ENCODE measurements at places on chromosomes 16 and 17.

DNA sequence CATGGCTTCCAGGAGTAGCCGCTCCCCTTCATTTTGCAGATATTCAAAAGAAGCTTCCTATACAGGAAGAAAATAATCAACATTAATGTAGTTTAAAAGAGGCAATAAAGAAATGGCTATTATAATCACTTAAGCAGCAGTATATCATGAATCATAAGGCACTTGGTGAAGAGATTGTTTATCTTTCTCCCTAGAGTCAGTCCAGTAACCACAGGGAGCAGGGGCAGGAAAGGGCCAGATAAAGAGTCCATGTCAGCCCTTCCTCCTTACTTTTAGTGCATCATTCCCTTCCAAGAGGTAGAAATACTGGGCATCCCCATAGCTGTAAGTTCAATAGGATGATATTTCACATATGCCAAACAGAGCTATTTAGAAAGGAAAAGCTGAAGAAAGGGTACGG, 184.6 kb upstream of the C17orf78 start:
- DNase-seq, result no peak

- no peak for DNase-seq
Measured at GRCh38 chr17:8277317-8277716, 11.2 kb upstream of the RANGRF start.

- no peak for DNase-seq
Measured at GRCh38 chr16:72821185-72821950, 226.6 kb downstream of the ZFHX3 start.

DNA sequence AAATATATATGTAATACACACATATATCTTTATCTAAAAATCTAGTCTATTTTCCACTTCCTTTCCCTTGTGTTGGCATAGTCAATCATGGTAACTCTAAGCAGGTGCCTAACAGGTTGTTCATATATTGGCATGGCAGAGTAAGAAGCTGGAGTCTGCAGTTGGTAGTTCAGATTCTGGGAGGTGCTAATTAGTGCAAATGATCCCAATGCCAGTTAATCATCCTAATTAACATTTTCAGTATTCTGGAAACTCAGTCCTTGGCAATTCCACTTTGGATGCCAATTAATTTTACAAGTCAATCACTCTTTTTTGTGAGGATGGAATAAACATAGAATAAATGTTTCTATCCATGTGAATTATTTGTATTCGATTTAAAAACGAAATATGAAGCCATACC, 863.7 kb upstream of the SOX9 start:
- DNase-seq, result no peak

DNA sequence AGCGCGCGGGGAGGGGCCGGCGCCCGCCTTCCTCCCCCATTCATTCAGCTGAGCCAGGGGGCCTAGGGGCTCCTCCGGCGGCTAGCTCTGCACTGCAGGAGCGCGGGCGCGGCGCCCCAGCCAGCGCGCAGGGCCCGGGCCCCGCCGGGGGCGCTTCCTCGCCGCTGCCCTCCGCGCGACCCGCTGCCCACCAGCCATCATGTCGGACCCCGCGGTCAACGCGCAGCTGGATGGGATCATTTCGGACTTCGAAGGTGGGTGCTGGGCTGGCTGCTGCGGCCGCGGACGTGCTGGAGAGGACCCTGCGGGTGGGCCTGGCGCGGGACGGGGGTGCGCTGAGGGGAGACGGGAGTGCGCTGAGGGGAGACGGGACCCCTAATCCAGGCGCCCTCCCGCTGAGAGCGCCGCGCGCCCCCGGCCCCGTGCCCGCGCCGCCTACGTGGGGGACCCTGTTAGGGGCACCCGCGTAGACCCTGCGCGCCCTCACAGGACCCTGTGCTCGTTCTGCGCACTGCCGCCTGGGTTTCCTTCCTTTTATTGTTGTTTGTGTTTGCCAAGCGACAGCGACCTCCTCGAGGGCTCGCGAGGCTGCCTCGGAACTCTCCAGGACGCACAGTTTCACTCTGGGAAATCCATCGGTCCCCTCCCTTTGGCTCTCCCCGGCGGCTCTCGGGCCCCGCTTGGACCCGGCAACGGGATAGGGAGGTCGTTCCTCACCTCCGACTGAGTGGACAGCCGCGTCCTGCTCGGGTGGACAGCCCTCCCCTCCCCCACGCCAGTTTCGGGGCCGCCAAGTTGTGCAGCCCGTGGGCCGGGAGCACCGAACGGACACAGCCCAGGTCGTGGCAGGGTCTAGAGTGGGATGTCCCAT, 232.8 kb downstream of the SEC14L1 start:
- DNase-seq, result peak; percentile 85

- no peak for DNase-seq
Measured at GRCh38 chr17:29235904-29236303, 10.8 kb upstream of the CRYBA1 start.

DNA sequence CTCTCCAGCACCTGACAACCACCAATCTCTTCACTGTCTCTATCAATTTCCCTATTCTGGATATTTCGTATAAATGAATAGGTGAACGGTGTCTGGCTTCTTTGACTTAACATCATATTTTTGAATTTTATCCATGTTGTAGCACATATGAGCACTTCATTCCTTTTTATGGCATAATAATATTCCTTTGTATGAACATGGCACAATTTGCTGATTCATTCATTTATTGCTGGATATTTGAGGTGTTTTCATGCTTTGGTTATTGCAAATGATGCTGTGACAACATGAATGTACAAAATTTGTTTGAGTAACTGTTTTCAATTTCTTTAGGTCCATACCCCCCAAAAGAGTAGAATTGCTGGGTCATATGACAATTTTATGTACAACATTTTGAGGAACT, 12.0 kb downstream of the CCDC182 start:
- no peak for DNase-seq

DNA sequence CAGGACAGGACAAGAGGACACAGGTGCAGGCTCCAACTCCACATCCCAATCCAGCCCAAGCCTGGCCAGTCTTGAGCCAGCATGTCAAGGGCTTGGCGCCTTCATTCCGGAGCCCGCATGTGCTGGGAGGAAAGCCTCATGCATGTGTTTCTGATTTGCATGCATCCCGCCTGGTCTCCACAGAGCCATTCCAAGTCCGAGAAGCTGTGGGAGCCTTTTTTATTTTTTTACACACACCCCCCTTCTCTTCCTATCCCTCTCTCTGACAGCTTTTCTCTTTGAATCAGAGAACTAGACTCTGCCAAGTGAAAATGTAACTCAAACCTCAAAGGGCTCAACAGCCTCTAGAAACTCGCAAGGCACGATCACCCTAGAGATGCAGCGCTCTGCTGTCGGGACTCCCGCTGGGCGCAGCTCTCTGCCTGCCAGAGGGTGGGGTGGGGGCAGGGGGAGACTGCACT, 45.1 kb downstream of the NOG start:
- DNase-seq, result peak; percentile 58

- DNase-seq, result no peak
Measured at GRCh38 chr16:10849736-10850477, 27.1 kb upstream of the CIITA start.

DNA sequence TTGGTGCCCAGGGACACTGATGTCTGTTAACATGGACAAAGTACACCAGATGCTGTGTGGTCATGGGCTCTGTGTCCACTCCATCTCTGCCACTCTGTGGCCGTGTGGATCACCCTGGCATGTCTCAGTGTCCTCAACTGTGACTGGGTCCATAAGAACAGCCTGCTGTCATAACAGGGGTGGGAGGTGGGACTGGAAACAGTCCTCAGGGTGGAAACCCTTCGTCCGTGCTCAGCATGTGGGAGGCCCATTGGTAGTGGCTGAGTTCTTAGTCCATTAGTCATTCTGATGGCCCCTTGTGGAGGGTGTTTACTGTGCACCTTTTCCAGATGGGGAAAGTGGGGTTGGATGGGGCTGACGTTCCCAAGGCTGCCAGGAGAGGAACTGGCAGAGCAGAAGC, 12.8 kb downstream of the FLYWCH2 start:
- no peak for DNase-seq

GRCh38 chr17:36722121-36722902, 120.9 kb downstream of the MRM1 start:
- peak; percentile 83 for DNase-seq

GRCh38 chr16:1439058-1439698, 5.2 kb downstream of the CCDC154 start:
- DNase-seq, result no peak

GRCh38 chr17:1154704-1155103, 25.1 kb downstream of the ABR start:
- no peak for DNase-seq

DNA sequence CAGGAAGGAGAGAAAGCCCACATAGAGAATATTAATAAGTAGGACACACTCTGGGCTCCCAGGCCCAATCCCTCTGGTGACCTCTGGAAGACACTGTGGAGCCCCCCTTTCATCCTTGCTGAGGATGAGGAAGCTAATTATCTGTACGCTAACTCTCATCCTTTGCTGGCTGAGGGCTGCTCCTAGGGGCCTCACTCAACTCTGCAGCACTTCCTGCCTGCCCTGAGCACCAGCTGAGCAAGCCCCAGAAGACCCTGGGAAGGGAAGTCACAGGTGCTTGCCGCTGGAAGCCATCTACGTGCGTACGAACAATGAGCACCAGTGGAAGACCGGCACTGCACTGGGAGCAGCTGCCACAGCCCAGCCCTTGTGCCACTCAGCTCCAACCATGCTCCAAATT, 145.8 kb upstream of the CDH5 start:
- DNase-seq, result peak; percentile 49

DNA sequence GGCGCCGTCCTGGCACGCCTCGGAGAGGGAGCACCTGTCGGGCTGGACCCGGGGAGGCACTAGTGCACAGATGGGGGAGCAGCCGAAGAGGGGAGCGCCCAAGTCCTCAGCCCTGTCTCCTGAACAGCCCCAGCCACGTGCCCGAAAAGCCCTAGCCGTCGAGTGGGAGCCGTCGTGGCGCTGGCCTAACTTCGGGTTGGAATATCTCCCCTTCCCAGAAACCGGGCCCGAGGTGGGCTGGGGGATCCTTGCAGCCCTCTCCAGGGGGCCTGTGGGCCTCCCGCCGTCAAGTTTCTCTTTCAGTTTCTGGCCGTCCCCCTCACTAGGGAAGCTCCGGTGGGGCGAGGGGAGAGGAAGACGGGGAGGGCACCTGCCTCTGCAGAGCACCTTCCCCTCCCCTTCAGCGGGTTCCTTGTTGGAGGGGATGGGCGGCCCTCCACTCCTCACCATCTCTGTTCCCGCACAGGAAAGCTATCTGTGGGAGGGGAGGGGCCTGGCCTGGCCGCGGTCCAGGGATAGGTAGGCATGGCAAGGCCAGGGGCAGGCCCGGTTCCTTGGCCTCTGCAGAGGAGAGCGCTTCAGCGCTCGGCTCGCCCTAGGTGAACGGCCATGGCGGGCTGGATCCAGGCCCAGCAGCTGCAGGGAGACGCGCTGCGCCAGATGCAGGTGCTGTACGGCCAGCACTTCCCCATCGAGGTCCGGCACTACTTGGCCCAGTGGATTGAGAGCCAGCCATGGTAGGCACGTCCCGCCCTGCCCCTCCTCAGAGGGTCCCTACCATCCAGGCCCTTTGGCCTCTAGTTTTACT, 709 bp downstream of the STAT5A start:
- peak; percentile 23 for DNase-seq

GRCh38 chr16:87295661-87296531, 21.3 kb downstream of the C16orf95 start:
- DNase-seq, result no peak

DNA sequence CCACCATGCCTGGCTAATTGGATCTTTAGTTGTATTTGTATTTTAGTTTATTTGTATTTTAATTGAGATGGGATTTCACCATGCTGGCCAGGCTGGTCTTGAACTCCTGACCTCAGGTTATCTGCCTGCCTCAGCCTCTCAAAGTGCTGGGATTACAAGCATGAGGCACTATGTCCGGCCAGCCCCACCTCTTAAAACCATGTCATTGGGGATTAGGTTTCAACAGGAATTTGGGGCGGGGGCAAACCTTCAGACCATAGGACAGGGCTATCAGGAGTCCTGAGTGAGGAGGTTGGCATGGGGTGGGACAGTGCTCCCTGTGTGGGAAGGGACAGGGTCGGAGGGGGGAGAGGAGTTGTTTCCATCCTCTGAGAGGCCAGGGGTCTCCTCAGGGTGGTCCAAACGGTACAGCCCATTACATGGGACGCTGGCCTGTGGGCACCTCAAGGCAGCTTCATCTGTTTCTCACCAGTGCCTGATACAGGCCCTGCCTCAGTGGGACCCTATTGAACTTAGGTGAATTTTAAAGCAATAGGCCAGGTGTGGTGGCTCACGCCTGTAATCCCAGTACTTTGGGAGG, 21.6 kb downstream of the GAA start:
- no peak for DNase-seq

- DNase-seq, result no peak
Measured at GRCh38 chr16:68399456-68399855, 48.9 kb downstream of the SMPD3 start.

- no peak for DNase-seq
Measured at GRCh38 chr17:45301674-45302073, 15.1 kb downstream of the MAP3K14 start.

DNA sequence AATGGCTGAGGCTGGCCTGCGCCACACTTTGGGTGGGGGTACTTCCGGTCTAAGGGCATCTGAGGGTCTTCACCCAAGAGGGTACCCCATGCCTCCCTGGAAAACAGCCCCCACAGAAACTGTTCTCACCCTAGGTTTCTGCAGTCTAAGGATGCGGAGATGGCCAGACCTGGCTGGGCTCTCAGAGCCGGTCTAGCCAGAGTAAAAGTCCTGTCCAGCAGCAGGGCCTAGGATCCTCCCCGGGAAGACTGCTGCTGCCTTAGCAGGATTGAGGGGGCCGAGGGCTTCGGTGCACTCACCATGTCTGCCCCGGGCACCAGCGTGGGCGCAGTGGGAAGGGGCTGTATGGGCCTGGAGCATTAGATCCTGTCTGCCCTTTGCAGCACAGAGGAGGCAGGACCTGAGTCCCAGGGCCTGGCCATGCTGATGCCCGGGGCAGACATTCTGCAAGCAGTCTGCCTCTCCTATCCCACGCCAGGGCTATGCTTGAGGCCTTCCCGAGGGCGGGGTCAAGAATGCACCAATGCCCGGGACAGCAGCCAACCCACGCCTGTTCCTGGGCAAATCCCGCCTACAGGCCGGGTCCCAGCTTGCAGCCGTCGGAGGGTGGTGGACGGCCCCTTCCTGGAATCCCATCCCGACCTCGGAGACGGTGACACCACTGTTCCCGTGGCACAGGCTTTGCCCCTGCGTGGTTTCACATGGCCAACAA, 54.7 kb downstream of the CBFA2T3 start:
- DNase-seq, result no peak

DNA sequence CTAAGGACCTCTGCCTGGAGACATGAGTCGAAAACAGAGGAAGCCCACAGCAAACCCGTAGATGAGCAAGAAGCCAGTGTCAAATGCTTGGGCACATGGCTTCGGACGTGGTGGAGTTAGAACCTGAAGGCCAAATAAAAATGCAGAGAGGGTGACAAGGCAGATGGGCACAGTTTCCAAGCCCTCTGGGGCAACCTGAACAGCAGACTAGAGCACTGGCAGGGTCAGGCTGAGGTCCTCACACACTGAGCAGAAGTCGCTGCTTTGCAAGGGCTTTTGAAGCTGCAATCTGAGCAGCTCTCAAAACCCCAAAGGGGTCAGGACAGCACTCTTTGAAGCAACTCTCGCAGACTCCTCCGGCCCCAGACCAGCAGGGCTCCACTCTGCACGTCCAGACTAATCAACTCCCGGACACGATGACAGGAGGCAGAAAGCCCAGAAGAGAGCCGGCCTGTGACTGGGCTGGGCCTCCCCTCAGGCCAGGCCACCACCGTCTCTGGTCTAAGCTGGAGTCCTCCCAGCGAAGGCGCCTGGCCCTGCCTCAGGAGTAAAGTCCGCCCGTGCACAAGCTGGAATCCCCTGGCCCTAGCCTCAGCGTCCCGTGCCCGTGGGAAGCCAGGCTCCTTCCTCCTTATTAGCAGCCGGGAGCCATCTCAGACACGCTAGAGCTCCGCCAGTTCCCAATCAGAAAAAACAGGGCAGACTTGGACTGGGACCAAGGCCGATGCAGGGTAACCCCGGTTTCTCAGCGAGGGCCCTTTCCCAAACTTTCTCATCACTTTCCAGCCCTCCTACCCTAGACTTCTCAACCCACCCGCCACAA, 924 bp downstream of the SMARCD2 start:
- DNase-seq, result peak; percentile 87

Measured in eye (tissue), 1 donor.